Jurkat, Clone E6-1 (cell line): ENCODE measurements at places on chromosomes 11 and 22.

DNA sequence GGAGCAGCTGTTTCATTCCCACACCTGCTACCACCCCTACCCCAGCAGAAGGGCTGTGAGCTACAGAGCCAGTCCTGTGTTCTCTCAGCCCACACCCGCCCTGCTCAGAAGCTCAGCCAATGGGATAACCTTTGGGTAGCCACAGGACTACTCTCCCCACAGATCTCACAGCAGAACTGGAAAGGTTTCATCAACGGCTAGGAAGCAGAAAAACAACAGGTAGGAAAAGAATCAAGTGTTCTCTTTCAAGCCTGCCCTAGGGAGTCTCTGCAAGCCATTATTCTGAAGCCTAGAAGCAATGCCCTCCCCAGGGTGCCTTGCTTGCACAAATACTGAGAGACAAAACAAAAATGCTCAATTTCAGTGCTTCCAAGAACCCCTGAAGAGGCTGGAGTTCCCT is 77.2 kb downstream of the TMPRSS5 start:
- no peak for DNase-seq

- DNase-seq: no peak
These were observed 13.3 kb upstream of the TNNT3 start for GRCh38 chr11:1906181-1906580.

DNA sequence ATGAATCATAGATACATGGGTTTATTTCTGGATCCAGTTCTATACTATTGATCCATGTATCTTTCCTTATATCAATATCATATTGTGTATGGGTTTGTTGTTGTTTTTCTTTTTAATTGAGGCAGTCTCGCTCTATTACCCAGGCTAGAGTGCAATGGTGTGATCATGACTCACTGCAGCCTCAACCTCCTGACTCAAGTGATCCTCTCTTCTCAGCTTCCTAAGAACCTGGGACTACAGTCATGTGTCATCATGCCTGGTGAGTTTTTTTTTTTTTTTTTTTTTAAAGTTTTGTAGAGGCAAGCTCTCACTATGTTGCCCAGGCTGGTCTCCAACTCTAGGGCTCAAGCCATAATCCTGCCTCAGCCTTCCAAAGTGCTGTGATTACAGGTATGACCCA is 1589.4 kb upstream of the TENM4 start:
- no peak for DNase-seq

- DNase-seq: no peak
These were observed 6.9 kb upstream of the GAL start for GRCh38 chr11:68677432-68677831.

- no peak for DNase-seq
These were observed 14.1 kb downstream of the ANKK1 start for GRCh38 chr11:113401718-113402117.

DNA sequence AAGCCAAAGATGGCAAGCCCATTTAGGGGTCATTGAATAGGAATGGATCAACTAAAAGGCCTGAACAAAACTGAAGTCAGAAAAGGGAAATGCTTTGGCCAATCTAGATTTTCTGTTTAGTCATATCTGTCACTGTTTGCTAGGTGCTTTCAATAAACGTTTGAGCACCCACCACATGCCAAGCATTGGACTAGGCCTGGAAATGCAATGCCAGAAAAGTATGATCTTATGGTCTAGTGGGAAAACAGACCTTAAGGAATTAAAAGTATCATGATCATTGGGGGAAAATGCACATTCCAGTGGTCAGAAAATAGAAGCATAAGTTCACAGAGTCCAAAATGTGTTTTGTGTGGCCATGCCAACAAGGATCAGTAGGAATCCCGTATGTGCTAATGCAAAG is 76.8 kb upstream of the BIRC3 start:
- DNase-seq: no peak

DNA sequence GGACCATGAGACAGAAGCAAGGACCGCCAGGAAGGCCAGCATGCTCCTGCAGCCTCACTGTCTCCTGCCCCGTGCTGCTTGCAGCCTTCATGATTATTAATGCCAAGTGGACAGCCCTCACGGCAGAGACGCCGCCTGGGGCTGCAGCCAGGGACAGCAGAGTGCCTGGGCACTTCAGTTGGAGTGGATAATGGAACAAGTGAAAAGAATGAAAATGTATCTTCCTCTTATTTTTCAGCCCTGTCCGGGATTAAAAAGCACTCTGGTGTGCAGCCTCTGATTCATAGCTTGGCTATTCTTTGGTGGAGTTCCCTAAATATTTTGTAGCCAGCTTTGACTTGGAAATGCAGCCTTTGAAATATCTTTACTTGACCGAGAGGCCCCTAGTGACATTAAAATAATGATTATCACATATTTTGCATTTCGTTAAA is 1404.2 kb downstream of the BRD1 start:
- no peak for DNase-seq

GRCh38 chr22:34623580-34623979 is 442.4 kb upstream of the ISX start:
- no peak for DNase-seq
